ENCODE measurements at places on chromosomes 6 and 20. TPM values are rescaled to one million over a fixed set of nuclear protein-coding genes. Genes with fewer than 3 reads are reported as not detected.

DNA sequence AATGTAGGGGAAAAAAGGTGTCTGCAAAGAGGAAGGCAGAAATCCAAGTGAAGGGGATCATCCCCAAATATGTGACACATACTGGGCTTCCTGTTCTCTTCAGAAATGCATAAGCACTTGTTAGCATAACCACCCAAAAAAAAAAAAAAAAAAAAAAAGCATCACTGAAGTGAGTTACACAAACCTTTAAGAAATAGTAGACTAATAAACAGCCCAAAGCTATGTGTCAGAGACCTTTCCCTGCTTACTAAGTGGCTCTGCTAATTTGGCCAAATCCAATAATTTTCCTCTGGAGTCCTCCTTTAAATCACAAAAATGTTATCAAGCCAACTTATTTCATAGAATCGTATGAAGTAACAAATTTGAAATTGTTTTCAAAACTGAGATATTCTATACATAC, 7.5 kb upstream of the DST start:
- H3K4me1 ChIP-seq, result peaks cover 32% of the 10 kb centered on the region
- no peak overlapping the region for H3K27ac ChIP-seq
- H3K4me3 ChIP-seq, result no peak overlapping the region

The BPIFA1 gene
- total RNA-seq, result not detected

DNA sequence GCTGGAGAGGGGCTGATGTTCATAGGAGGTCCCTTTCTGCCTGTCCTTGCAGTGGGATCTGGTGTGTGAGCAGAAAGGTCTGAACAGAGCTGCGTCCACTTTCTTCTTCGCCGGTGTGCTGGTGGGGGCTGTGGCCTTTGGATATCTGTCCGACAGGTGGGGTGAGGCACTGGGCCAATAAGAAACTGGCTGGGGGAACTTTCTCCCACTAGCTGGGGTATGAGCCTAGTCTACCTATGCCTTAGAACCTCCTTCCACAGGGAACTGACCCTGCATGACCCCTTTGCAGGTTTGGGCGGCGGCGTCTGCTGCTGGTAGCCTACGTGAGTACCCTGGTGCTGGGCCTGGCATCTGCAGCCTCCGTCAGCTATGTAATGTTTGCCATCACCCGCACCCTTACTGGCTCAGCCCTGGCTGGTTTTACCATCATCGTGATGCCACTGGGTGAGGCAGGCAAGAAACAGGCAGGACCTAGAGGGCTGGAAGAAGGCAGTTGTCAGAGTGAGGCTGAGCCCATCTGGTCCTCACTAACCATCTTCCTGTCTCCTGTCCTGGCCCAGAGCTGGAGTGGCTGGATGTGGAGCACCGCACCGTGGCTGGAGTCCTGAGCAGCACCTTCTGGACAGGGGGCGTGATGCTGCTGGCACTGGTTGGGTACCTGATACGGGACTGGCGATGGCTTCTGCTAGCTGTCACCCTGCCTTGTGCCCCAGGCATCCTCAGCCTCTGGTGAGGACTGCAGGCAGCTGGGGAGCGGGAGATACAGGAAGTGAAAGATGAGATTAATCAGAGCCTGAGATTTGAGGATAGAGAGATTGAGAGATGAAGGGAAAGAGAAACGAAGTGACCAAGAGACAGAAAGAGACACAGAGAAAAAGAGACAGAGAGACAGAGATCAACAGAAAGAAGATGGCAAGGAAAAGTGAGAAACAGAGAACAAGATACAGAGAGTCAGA, 1.6 kb downstream of the SLC22A7 start:
- no peak overlapping the region for H3K4me3 ChIP-seq
- H3K36me3 ChIP-seq, result no peaks in the 10 kb centered on the region
- H3K27ac ChIP-seq, result no peak overlapping the region
- H3K27me3 ChIP-seq, result peaks cover 5% of the 10 kb centered on the region
- H3K4me1 ChIP-seq, result no peaks in the 10 kb centered on the region

DNA sequence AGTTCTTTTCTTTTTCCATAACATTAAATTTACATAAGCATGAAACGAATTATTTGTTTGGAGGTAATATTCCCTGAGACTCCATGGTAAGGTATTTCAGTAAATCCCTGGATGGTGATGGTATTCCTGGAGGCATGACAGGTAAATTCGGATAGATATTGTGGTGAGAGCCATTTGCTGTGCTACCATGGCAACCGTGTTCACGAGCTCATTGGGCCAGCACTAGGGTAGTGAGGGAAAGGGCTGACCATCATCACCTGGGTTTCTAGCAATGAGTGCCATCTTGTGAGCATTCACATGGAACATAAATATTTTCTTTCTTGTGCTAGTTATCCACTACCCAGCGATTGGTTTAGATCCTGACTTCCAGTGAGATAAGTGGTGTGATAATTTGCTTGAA, 51.9 kb upstream of the GNRH2 start:
- no peak overlapping the region for H3K4me3 ChIP-seq
- no peak overlapping the region for H3K27ac ChIP-seq
- no peak for DNase-seq
- peaks cover 3% of the 10 kb centered on the region for H3K36me3 ChIP-seq
- no peaks in the 10 kb centered on the region for H3K4me1 ChIP-seq

The SIGLEC1 gene
- 10.2 TPM for total RNA-seq

DNA sequence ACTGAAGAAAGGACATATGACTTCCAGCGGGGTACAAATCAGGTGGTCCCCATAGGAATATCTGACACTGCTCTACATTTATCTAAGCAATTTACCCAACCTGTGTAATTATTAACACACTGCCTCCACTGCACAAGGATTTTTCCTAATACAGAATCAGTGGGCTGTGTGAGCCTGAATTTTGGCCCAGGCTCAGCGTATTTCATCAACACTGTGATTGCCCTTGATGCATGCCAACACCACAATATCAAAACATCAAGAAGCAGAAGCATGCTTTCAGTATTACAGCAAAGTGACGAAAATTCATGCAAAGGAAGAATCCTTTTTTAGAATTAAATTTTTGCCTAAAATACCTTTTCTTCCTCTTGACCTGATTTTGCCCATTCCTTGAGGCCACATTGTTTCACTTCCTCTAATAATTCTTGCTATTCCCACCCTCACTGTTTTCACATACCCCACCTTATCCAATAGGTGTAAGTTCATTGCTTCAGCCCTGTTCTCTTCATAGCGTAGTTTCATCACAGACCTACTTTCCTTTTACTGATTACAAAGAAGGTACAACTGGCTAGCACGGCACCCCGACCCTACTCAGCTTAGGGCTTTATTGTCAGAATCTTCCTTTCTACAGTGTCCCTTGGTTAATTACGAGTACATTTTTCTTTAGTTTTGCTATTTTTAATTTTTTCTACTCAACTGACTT, 83.7 kb upstream of the PTCHD4 start:
- no peaks in the 10 kb centered on the region for H3K4me1 ChIP-seq
- H3K27ac ChIP-seq, result no peak overlapping the region
- no peaks in the 10 kb centered on the region for H3K27me3 ChIP-seq

The HAO1 gene
- total RNA-seq, result not detected

DNA sequence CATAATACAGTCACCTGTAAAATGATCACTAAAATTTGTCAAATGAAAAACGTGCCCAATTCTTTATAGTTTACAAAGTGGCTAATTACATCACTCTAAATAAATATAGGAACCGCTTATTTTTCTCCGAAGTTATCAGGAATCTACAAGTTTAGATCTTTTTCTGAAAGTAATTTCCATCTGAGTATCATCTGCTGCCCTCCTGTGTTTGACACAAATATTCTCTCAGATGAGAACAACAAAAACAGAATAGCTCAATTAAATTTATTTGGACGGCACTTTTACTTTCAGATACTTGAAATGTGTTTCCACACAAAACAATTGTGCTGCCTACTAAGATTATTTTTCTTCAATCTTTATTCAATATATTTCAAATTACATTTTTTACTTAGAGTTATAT, 5.0 kb downstream of the SF3B5 start:
- no peaks in the 10 kb centered on the region for H3K36me3 ChIP-seq
- H3K27me3 ChIP-seq, result no peaks in the 10 kb centered on the region
- no peak for DNase-seq
- H3K27ac ChIP-seq, result no peak overlapping the region

GRCh38 chr20:48285656-48286055, 500.4 kb upstream of the SULF2 start:
- H3K27me3 ChIP-seq, result no peaks in the 10 kb centered on the region
- no peaks in the 10 kb centered on the region for H3K4me1 ChIP-seq
- H3K36me3 ChIP-seq, result no peaks in the 10 kb centered on the region
- DNase-seq, result no peak

The BLCAP gene
- total RNA-seq, result 60.6 TPM

GRCh38 chr6:39906318-39906761, 27.9 kb downstream of the MOCS1 start:
- peak; percentile 61 for DNase-seq
- H3K27ac ChIP-seq, result no peak overlapping the region
- H3K27me3 ChIP-seq, result no peaks in the 10 kb centered on the region
- no peaks in the 10 kb centered on the region for H3K4me1 ChIP-seq
- H3K4me3 ChIP-seq, result no peak overlapping the region

The TRIM26 gene
- total RNA-seq, result 34.2 TPM

DNA sequence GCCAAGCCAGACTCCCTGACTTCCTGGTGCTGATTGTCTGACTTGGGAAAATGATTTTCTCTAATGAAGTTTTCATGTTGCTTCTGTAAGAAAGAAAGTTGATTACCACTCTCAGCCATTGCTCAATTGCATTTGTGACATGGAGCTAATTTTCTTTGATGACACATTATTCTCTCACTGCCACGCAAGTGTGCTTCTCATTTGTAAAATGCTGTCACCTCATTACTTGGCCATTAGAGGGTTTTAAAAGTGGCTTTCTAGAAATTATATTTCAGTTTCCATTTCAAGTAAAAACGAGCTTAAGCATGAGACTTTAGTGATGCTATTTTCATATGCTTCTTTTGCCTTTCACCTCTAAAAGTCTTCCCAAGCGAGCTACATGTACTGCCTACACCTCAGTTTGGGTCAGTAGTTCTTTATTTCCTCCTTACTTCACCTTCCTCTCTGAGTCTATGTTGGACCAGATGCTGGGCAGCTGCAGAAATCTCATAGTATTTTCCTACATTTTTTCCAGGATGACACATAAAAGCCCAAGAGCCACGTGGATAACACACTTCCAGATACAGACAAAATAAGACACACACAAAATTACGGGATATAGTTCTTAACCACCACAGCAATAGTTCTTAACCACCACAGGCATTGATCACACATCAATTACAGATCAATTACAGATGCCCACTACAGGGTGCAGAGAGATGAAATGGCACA, 6.3 kb upstream of the FAM210B start:
- no peak overlapping the region for H3K4me3 ChIP-seq
- H3K27me3 ChIP-seq, result peaks cover 7% of the 10 kb centered on the region
- H3K4me1 ChIP-seq, result no peaks in the 10 kb centered on the region
- H3K27ac ChIP-seq, result no peak overlapping the region
- DNase-seq, result no peak

- H3K4me3 ChIP-seq, result no peak overlapping the region
- no peak for DNase-seq
- H3K36me3 ChIP-seq, result no peaks in the 10 kb centered on the region
- no peak overlapping the region for H3K27ac ChIP-seq
Observed at GRCh38 chr6:52394251-52394666, 25.9 kb upstream of the EFHC1 start.

The OPRM1 gene
- 3.3 TPM for total RNA-seq

GRCh38 chr20:59017493-59018231, 1.6 kb upstream of the TUBB1 start:
- DNase-seq, result peak; percentile 50
- no peak overlapping the region for H3K27ac ChIP-seq
- no peak overlapping the region for H3K4me3 ChIP-seq

- no peak for DNase-seq
- no peaks in the 10 kb centered on the region for H3K36me3 ChIP-seq
- no peak overlapping the region for H3K4me3 ChIP-seq
Observed at GRCh38 chr6:42511803-42512422, 51.9 kb upstream of the UBR2 start.

DNA sequence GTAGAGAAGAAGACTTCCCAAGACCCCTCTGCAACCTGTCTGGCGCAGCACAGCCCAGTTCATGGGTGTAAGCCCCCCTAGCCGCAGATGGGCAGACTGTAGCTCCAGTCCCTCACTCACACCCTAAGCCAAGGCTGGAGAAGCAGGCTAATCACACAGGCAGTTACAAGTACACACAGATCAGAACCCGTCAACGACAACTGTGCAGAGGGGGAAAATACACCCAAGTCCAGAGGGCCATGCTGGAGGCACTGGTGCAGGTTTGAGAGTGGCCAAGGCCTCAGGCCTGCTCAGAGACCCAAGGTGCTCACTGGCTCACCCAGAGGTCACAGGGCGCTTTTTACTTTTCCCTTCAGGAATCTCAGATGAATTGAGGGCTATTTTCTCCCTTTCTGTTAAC, 106.1 kb downstream of the NOL4L start:
- H3K4me3 ChIP-seq, result no peak overlapping the region
- H3K27me3 ChIP-seq, result no peaks in the 10 kb centered on the region
- peaks cover 83% of the 10 kb centered on the region for H3K4me1 ChIP-seq
- H3K36me3 ChIP-seq, result no peaks in the 10 kb centered on the region
- peak; percentile 44 for DNase-seq

- no peak overlapping the region for H3K27ac ChIP-seq
- H3K27me3 ChIP-seq, result no peaks in the 10 kb centered on the region
- no peak overlapping the region for H3K4me3 ChIP-seq
- H3K36me3 ChIP-seq, result no peaks in the 10 kb centered on the region
- no peak for DNase-seq
Observed at GRCh38 chr6:94597487-94597886, 979.8 kb upstream of the MANEA start.

- H3K36me3 ChIP-seq, result no peaks in the 10 kb centered on the region
- no peak for DNase-seq
- H3K4me1 ChIP-seq, result no peaks in the 10 kb centered on the region
- no peak overlapping the region for H3K4me3 ChIP-seq
- H3K27me3 ChIP-seq, result no peaks in the 10 kb centered on the region
Observed at GRCh38 chr6:138539876-138540275, 40.6 kb upstream of the NHSL1 start.

- H3K4me1 ChIP-seq, result no peaks in the 10 kb centered on the region
- no peaks in the 10 kb centered on the region for H3K27me3 ChIP-seq
- no peaks in the 10 kb centered on the region for H3K36me3 ChIP-seq
- no peak for DNase-seq
- no peak overlapping the region for H3K27ac ChIP-seq
- H3K4me3 ChIP-seq, result no peak overlapping the region
Observed at GRCh38 chr6:102799051-102799450, 1405.5 kb downstream of the GRIK2 start.

DNA sequence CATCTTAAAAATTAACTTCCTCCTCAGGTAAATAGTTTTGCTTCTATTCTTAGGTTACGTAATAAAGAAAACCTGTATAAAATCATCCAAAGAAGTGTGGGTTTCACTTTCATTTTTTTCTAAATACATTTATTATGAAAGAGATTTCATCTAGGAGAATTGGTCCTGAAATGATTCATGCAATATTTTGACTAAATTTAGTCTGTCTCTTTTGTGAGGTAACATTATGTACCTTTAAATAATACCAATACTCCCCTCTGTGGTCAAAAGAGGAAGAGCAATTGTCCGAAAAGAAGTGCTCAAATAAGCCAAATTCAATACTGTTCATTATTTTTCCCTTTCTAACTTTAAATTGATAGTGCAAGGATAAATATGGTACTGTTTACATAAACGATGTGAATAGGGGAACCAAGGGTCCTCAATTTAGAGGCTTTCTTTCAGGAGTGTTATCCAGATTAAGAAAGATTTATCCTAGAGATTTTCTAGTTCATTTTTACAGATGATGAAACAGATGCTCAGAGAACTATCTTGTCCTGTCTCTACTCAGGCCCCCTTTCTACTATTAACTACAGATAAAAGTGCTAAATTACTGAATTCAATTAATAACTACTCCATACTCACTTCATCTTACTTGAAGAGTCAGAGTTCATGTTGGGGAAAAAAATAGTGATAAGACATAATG, 26.2 kb downstream of the CYP39A1 start:
- H3K4me1 ChIP-seq, result no peaks in the 10 kb centered on the region
- H3K4me3 ChIP-seq, result no peak overlapping the region
- no peaks in the 10 kb centered on the region for H3K27me3 ChIP-seq
- H3K36me3 ChIP-seq, result peaks cover 10% of the 10 kb centered on the region
- no peak overlapping the region for H3K27ac ChIP-seq

The BCAS1 gene
- 2.2 TPM for total RNA-seq

The KCNK16 gene
- total RNA-seq, result not detected

The DNAH8 gene
- total RNA-seq, result not detected

Data from sigmoid colon (tissue), 7 donors.